ENCODE measurements at places on chromosomes 16 and 17. TPM values are rescaled to one million over a fixed set of nuclear protein-coding genes. Genes with fewer than 3 reads are reported as not detected.
A peak's percentile ranks its signal among the peaks of the same experiment; 100 is the strongest.

GRCh38 chr17:3688852-3689261, 7.1 kb downstream of the P2RX5 start:
- DNase-seq = no peak

GRCh38 chr16:31920373-31920772, 46.8 kb downstream of the ZNF267 start:
- DNase-seq = no peak

- no peak for DNase-seq
These were observed 15.7 kb upstream of the MLKL start for GRCh38 chr16:74716355-74716754.

- DNase-seq = peak; percentile 34
These were observed 1.4 kb downstream of the YPEL2 start for GRCh38 chr17:59332749-59333377.

DNA sequence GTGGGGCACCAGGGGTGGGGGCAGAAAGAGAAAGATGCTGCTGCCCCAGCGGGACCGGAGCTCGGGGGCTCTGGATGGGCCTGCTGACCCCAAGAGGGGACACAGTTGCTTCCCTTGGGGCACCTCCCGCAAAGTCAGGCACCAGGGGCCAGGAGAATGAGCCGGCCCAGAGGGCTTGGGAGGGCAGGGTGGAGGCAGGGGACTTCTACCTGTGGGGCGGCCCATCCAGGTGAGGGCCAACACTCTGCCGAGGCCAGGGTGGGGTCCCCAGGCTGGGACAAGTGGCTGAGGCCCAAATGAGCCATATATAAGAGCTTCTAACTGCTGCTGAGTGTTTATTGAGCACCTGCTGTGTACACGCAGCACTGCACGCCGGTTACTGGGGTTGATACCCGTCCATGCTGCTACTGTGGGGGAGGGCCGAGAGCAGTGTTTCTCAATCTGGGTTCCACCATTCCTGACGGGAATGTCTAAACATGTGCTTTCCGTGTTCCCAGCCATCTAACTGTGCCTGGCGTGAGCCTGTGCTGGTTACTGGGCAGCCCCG, 211.7 kb upstream of the GSE1 start:
- DNase-seq = no peak

DNA sequence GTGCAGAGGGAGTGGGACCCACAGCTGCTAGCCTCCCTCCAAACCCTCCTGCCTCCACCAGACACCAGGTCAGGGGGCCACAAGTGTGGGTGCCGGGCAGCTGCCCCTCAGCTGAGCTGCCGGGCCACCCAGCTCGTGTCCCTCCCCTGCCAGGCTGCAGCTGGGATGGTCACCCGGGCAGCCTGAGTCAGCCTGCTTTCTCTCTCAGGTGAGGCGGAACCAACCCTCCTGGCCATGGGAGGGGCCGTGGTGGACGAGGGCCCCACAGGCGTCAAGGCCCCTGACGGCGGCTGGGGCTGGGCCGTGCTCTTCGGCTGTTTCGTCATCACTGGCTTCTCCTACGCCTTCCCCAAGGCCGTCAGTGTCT, 6.9 kb downstream of the SLC16A3 start:
- DNase-seq = no peak

- no peak for DNase-seq
These were observed 27.9 kb upstream of the CPHXL start for GRCh38 chr16:75754141-75754540.

DNA sequence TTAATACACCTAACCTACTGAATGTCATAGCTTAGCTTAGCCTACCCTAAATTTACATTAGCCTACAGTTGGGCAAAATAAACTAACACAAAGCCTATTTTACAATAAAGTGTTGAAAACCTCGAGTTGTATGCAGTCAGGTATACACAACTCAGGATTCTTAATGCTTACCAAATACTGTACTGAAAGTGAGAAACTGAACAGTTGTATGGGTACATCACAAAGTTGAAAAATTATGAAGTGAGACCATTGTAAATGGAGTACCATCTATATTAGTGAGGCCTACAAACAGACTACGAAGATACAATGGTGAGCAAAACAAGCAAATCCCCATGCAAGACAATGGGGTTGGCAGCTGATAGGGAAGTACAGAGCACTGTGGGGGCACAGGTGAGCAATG, 79.7 kb downstream of the VAT1L start:
- DNase-seq = no peak

DNA sequence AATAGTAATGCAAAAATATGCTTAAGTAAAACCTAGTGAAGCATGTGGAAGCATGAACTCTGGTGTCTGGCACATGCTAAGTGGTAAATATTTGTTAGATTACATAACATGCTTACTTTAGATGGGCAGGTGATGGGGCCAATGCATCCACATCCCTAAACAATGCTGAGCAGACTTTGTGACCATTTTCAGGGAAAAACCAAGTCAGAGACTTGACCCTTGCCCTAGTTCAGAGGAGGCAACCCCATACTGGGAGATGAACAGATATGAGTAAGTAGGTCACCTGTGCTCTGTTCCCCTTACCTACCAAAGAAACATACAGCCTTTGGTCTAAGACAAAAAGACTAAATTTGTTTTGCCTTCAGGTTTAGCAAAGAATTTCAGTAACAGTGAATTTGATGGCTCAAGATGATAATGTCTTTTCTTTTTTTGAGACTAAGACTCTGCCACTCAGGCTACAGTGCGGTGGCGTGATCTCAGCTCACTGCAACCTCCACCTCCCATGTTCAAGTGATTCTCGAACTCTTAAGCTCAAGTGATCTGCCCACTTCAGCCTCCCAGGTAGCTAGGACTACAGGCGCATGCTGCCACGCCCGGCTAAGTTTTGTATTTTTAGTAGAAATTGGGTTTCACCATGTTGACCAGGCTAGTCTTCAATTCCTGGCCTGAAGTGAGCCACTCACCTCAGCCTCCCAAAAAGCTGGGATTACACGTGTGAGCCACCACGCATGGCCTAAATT, 91.4 kb downstream of the HIC1 start:
- DNase-seq = no peak

- peak; percentile 68 for DNase-seq
These were observed at the start of gene VASN for GRCh38 chr16:4371357-4372000. Gene VASN (plus strand): TSS chr16:4371848. CDS start chr16:4380878, 9,030 bp downstream.

DNA sequence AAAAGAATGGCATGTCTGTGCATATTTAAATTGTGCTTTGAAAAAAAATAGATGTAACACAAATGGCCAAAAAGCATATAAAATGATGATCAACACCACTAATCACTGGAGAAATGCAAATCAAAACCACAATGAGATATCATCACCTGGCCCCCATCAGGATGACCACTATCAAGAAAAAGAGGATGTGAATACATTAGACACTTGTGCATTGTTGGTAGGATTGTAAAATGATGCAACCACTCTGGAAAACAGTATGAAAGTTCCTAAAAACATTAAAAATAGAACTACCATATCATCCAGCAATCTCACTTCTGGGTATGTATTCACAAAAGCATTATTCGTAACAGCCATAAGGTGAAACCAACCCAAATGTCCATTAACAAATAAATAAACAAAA, 91.5 kb downstream of the SPAG9 start:
- DNase-seq = no peak

DNA sequence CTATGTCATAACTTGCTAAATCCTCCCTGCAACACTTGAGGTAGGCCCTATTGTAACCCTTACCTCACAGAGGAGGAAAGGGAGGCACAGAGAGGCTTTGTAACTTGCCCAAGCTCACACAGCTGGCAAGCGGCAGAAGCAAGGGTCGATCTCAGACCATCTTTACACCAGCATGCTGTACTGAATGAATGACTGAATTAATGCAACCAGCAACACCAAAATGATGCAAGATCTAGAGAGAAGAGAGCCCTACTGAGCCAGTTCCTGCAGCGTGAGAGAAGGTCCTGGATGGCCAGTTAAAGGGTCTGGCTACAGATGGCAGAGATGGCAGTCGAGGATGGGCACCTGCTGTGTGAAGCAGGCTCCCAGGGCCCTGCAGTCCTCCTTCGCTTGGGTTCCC, 8.2 kb upstream of the KLHL36 start:
- no peak for DNase-seq

DNA sequence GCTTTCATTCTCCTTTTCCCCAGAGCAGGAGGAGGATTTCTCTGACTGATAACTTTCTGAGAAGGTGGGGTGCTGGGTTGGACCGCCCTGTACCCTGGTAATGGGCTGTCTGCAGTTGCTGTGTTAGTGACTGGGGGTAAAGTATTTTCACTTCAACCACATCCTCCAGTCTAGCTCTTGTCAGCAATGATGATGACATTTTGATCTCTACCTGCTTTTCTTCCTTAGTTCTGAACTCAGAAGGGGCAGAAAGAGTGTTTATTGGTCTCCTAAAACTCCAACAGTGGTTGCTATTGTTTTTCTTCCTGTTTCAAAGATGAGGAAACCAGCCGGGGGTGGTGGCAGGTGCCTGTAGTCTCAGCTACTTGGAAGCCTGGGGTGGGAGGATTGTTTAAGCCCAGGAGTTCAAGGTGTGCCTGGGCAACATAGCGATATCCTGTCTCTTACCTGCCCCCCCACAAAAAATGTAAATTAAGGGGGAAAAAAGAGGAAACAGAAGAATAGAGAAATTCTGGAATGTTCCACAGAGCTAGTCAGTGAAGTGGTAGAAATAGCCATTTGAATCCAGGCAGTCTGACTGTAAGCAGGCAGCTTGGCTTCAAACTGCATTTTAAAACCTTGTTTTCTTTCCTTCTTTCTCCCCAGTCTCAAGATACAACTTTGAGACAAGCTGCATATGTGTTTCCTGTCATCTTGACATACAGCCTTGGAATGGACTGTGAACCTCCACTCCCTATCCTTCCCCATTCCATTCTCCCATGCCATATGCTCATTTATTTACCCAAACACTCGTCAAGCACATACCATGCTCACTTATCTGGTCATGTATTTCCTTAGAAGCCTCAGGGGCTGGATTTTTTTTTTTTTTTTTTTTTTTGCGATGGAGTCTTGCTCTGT, 3.3 kb upstream of the N4BP1 start:
- no peak for DNase-seq

GRCh38 chr17:32269377-32269776, 3.7 kb downstream of the RHBDL3 start:
- DNase-seq = no peak

DNA sequence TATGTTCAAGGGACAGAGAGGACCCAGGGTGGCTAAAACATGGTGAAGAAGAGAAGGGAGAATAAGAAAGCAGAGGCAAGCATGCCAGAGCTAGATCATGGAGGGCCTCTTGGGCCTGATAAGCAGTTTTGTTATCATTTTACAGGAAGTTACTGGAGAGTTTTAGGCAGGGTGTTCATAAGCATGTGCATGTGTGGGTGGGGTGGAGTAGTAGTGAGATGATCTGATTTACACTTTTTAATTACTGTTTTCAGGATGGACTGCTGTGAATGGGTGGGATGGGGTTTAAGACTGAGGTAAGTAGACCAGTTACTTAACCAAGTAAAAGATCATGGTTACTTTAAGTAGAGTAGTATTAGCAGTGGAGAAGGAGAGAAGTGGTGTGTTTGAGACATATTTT, 173.6 kb downstream of the PHKB start:
- no peak for DNase-seq

GRCh38 chr17:72308744-72309385, 188.0 kb downstream of the SOX9 start:
- no peak for DNase-seq

DNA sequence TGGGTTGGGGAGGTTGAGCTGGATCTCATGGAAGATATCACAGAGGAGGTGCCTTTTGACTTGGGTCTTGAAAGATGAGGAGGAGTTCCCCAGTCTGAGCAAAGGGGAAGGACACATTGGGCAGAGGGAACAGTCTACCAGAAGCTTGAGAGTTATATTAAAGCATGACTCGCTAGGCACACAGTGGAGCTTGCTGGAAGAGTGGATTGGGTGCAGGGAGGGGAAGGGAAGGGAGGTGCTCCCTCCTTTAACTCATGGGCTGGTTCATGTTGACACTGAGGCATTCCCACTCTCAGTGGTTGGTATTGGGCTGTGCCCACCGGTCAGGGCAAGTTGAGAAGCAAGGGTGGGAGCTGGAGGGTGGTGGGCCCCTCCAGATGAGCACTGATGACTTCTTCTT, 5.9 kb downstream of the TMEM98 start:
- DNase-seq = no peak

- DNase-seq = peak; percentile 95
These were observed 18.2 kb upstream of the RASL10B start for GRCh38 chr17:35713069-35713728.

DNA sequence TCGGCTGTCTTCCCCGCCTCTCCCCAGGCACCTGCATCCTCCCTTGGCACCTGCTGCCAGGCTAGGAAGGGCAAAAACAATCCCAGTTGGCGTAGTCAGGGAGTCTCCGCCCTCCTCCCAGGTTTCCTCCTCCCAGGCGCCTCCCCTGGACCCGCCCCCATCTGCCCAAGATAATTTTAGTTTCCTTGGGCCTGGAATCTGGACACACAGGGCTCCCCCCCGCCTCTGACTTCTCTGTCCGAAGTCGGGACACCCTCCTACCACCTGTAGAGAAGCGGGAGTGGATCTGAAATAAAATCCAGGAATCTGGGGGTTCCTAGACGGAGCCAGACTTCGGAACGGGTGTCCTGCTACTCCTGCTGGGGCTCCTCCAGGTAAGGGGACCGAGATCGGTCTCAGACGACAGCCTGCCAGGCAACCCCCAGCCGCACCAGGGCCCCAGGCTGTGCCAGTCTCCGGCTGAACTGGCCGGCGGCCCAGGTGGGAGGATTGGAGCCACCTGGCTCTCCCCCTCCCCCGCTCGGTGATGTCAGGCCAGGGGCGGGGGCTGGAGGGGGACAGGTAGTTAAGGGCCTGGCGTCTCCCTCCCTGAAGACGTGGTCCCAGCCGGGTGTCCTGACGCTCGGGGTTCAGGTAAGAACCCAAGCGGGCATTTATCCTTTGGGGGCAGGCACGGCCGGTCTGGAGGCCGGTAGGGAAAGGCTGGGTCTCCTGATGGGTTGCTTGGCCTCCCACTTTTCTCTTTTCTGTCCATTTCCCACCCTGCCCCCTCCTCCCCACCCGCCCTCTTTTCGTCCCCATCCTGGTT, at the start of gene GRB7:
GRB7 (plus strand) TSS at position 179 of the 808 bp plus-strand sequence. CDS start 4,364 bp downstream, outside the sequence.
- DNase-seq = no peak

DNA sequence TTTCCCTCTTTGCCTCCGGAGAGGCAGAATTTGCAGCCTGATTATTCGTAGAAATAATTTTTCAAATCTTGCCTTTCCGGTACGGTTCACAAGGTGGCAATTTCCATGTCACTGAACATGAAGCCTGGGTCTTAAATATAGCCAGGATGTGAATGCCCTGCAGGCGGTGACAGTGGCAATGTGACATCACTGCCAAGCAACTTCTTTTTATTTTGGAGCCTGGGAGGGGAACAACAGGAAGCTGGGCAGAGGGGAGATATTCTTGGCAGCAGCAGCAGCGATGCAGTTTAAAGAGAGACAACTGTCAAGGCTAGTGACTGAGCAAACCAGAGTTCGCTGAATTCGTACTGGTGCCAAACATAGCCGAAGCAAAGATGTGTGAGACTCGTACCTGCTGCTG, 171.1 kb downstream of the SNX29 start:
- DNase-seq = peak; percentile 3

Gene CHST6
- total RNA-seq = 0.64 TPM

Gene CSH2
- total RNA-seq = not detected

Gene C16orf92
- not detected for total RNA-seq

Gene CES4A
- 1.0 TPM for total RNA-seq

Gene SDK2
- total RNA-seq = under 0.01 TPM

Gene COPRS
- total RNA-seq = 58.9 TPM

Gene VASN
- total RNA-seq = 0.39 TPM

Gene ATAD5
- 1.5 TPM for total RNA-seq

Measured in dermis microvascular lymphatic vessel endothelial cell (primary cell).